CD4-positive, alpha-beta T cell treated with Interleukin-1 beta for 1 hour (primary cell): ENCODE measurements at places on chromosomes 3 and 15.

GRCh38 chr15:93047621-93048425, 41.2 kb downstream of the RGMA start:
- peak; percentile 57 for DNase-seq

DNA sequence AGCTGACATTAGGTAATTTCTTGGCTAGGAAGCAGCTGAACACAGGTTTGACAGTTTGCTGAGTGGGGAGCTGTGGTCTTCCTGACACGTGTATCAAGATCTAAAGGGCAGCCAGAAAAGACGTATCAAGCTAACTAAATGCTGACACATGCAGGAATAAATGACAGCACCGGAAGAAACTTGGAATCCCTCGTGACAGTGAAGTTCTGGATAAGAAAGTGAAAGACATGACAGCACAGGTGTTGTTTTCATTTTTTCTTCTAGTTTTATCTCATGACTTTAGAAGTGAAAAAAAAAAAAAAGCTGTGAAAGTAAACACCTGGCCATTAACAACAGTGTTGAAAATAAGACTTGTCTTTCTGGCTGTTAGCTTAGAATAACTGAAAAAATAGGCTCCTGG, 48.7 kb downstream of the FGF7 start:
- no peak for DNase-seq

DNA sequence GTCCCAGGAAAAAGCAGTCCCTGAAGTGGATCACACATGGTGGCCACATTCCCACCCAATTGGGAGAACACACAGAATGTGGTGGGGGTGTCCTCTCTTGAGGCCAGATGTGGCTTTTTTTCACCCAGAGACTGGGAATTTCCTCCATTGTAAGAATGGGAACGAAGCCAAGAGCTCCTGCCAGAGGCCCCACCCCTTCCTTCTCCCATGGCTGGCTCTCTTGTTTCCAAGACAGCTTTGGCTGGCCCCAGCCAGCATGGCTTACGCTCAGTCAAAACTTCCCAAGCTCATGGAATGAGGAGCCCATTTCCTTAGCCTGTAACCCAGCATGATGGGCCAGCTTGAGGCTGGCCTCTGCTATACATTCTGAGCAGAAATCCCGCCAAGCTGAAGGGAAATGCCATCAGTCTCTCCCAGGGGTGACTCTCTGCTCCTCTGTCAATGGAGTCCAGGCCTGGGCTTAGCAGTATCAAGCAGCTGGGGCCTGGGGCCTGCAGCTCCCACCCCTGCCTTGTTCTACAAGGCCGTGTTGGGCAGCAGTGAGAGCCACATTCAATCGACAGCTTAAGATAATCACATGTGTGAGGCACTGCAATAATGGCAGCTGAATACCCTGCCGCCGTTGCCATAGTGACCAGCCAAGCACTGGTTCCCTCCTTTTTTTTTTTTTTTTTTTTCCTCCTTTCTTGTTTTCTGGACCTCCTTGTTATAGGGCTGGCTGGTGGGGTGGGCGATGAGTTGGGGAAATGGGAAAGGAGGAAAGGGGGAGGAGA, 142.4 kb downstream of the EPHB1 start:
- no peak for DNase-seq

GRCh38 chr3:135181408-135181807, 386.3 kb downstream of the EPHB1 start:
- DNase-seq, result no peak

- no peak for DNase-seq
Measured at GRCh38 chr3:37189109-37189508, 14.7 kb upstream of the LRRFIP2 start.

DNA sequence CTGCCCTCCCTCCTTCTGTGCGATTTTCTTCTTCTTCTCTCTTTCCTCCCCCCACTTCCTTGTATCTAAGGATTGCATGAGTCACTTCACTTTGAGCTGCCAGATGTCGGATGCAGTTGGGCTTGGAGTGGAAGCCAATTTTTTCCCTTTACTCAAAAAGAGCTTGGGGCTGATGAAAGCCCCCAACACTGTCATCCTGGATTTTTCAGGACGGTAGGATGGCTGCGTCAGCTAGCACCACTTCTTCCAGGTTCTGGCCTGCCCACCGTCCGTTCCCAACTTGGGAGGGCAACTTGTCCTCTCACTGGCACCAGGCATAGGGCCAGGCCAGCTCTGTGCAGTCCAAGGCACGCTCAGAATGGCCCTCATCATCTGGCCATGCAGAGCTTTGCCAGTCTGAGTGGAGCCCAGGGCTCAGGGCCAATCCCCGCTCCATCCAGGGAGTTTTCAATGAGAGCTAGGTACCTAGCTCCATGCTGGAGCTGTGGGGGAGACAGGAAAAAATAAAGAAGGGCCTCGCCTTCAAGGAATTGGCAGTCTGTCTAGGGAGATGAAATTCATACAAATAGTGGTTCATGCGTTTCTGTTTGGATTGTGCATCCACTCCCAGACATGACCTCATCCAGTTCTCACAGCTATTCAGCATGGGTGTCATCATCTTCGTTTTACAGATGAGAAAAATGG, 47.7 kb upstream of the INSYN1 start:
- DNase-seq, result no peak

DNA sequence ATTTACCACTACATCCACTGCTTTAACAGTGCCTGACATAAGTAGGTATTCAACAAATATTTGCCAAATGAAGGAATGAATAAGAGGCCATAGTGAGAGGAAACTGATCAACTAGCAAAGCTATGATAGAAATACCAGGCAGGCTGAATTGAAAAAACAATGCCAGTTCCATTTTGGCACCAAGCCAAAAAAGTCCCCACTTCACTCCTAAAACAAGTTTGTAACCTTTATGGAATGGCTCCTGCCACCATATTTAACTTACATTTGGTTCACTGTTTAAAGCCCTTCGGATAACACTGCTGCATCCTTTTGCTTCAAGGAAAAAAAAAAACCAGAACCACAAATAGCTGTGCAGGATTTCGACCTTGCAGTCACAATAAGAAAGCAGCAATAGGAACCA, 166.1 kb downstream of the FRMD5 start:
- no peak for DNase-seq

- no peak for DNase-seq
Measured at GRCh38 chr15:82047453-82048400, 1.9 kb upstream of the MEX3B start.

GRCh38 chr3:150920236-150920635, 15.0 kb upstream of the MINDY4B start:
- DNase-seq, result no peak

DNA sequence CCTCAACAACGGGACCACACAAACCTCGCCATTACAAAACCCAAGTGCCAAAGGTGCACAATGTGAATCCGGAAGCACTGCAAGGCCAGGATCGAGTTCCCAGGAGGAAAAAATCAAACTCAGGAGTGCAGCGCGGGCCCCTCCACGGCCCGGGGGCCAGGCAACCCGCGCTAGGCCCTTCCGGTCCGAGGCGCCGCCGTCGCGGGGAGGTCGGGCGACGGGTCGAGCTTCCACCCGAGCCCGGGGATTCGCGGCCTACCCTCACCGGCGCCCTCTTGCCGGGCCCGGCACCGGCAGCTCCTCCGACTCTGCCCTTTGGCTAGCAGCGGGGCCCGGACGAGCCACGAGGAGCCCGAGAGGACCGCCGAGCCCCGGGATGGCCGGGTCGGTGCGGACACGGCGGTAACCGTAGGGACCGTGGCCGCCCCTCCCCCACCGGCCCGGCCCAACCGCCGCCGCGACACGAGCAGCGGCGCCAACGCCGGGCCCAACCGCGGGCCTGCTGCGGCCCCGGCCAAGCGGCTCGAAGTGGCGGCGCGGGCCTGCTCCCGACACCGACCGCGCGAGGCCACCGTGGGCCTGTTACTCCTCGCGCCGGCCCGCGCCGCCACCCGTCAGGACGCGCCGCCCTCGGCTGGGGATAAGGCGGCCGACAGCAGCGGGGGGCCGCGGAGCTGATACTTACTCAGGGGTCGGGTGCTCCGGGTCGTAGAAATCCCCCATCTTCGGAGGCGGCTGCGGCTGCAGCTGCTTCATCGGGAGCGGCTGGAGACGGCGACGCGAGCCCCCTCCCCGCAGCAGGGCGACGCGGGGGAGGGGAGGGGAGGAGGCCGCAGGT, 525 bp downstream of the SETD2 start:
- peak; percentile 39 for DNase-seq

DNA sequence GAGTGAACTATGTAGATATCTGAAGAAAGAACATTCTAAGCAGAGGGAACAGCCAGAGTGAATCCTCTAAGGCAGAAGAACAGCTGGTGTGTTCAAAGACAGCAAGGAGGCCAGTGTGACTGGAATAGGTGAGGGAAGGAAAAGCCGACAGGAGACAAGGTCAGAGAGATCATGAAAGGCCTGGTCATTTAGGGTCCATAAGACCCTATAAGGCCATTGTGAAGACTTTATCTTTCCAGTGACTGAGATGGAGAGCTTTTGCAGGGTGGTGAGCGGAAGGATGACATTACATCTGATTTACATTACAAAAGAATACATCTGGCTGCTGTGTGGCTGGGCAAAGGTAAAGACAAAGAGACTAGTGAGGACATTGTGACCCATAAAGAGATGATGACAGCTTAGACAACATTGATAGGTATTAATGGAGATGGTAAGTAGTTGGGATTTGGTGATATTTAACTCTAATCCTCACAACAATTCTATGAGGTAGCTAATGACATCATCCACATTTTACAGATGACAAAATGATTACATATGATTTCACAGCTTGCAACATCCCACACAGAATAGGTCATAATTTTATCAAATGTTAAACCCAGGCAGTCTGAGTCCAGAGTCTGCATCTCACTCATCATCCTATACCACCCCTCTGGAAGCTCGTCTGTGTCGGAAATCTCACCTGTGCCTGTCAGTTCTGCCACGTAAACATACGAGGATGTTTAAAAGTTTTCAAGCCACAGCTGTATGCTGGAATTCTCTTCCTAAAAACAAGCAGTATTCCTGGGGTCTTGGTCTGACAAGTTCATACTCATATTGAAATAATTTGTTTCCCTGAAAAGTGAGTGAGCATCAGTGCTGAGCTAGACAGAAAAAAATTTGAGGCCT, 70.2 kb upstream of the PIK3R4 start:
- no peak for DNase-seq

GRCh38 chr3:195854628-195855294, 43.0 kb upstream of the MUC4 start:
- no peak for DNase-seq

DNA sequence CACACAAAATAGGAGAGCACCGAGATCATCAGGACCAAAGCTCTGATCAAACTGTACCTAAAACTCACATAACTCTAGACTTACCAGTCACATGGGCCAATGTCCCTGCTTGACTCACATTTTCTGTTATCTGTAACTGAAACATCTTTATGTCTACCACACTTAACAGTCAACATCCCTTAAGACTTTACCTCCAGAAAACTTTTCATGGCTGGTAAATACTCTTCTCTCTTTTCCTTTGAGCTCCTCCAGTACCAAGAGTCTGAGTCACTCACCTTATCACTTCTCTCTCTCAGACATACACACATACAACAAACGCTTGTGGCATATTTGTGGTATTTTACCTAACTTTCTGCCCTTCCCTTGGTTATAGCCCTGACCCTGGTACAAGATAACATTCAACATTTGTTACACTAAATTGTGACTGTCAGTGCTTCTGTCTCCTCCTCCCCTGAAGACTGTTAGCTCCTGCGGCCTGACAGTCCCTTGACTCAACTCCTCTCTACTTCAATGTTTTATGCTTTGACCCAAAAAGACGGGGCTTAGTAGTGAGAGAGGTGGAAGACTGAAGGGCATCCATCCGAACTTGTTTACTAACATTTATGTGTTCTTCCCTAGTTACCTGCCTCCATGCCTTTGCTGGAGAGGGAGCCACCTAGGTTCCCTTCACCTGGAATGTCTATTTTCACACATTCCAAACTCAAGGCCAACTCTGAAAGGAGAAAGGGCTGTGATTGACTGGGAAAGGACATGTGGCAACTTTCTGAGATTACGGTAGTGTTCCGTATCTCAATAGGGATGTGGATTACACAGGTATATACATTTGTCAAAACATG, 3.7 kb upstream of the EFHB start:
- DNase-seq, result no peak

DNA sequence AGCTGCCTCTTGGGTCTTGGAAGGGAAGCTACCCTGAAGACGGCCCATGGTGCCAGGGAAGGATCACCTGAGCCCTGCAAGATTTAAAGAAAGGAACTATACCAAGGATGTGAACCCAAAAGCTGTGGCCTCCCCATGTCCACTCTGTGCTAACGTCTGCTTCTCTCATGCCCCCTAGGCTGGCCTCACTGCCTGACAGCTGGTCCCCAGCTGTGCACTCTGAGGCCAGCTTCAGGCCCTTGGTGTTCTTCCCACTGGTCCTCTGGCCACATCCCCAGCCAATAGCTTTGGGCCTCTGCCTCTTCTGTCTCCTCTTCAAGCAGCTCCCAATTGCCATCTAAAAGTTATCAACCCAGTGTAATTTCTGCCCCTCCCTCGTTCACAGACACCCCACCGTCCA, 5.2 kb upstream of the LRRK1 start:
- DNase-seq, result no peak

DNA sequence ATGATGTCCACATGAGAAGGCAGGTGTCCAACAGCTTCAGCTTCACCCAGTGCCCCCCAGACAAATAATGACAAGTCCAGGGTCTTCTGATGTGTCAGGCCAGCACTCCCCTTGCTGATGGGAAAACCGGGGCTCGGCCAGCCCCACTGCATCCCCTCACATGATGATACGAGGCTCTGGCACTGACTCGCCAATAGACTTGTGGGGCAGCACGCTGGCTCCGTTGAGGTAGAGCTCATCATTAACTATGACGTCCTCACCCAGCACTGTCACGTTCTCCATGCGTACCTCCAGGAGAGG, 2.1 kb upstream of the AMIGO3 start:
- no peak for DNase-seq

- no peak for DNase-seq
Measured at GRCh38 chr3:127711021-127711695, 38.4 kb downstream of the ABTB1 start.

DNA sequence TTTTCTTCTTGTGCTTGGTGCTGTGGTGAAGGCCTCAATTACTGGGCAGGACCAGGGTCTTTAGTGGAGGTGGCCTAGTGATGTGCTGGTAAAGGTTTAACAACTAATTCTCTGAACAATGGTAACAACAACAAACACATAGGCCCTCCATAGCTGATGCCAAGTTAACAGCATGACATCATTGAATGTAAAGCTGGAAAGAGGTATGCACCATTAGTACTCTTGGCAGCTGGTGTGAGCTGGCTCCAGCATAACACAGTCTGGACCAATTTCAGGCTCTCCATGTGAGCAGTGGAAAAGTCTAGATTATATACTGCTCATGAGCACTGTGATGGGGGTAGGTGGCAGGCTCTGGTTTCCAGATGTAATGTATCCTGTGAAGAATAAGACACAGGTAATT, 61.8 kb downstream of the SLC7A14 start:
- DNase-seq, result no peak
